Stimulated activated CD4-positive, alpha-beta T cell treated with anti-CD3 and anti-CD28 coated beads, Interleukin-12 subunit alpha, Interleukin-12 subunit beta, amount 100 ng/mL, for 24 hours (primary cell): ENCODE measurements at places on chromosomes 1 and 21.

DNA sequence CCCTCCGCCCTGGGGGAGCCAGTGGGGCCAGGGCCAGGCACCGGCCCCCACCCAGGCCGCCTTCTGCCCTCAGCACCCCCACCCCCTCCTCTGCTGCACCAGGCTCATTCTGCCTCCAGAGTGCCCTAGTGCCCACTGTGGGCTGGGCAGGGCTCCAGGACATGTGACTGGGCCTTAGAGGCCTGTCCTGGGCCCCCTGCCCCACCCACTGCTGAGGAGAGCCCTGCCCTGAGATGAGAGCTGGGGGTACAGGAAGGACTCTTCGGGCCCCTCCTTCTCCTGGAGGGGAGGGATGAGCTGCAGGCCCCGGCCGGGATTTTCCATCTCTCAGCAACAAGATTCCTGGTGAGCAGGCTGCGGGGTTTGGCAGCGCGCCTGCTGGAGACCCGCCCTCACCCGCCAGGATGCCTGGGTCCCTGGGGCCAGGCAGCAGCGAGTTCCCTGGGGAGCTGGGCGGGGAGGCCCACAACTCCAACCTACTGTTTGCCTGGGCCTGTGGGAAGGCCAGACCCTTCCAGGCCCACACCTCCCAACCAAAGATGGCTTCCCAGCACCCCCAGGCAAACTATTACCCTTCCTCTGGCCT lies 14.0 kb downstream of the AHDC1 start:
- no peak for DNase-seq

DNA sequence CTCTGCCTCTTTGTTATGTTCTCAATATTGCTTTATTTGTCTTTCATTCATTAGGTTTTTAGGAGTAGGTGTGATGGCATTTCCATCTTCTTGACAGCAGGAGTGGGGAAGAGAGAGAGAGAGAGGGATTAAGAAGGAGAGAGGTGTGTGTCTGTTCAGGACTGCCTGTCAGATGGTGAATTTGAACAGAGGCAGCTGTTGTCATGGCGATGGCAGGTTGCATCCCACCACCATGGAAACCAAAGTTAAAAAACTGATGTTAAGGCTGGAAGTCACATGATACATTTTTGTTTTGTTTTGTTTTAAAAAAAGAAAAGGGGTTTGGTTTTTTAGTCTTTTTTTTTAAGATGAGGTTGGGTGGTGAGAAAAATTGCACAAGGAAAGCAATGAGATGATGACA lies 18.3 kb downstream of the CACNA1E start:
- no peak for DNase-seq

- no peak for DNase-seq
These were observed 97.4 kb downstream of the LACTBL1 start for GRCh38 chr1:22875241-22875640.

- DNase-seq, result no peak
These were observed 82.5 kb upstream of the ZNF648 start for GRCh38 chr1:182143825-182144645.

- DNase-seq, result no peak
These were observed 686 bp upstream of the ZNF281 start for GRCh38 chr1:200410566-200410878.

DNA sequence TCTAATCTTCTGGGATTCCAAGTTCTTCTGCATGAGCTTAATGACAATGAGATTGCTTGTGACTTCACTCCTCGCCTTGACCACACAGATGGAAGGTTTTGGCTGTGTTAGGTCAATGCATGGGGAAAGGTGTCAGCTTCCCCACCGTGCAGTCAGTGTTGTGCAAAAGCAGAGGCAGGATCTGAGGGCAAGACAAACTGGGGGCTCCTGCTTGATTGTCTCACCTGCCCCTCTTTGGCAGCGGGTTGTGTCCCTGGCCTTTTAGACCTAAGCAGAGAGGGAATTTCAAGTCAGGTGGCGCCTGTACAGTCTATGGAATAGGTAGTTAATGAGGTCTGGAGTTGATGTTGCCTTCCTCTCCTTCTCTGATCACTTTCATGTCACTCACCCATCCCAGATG lies 150.1 kb downstream of the CNIH3 start:
- no peak for DNase-seq

DNA sequence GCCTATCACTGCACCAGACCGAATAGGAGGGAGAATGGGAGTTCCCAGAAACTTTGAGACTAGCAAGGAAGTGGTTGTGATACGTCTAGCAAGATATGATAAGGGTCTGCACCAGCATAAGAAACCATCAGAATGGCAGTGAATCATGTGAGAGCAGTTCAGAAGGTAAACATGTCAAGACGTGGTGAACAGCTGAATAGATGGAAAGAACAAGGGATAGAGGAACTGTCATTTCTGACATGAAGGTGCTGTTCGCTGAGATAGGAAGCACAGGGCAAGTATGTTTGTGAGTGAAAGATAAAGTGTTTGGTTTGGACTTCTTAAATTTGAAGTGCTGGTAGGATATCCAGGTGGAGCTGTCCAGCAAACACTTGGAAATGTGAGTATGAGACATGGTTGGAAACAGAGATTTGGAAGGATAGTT lies 1.1 kb upstream of the AGO1 start:
- DNase-seq, result no peak

GRCh38 chr1:32199717-32200072 lies 700 bp upstream of the CCDC28B start:
- DNase-seq, result no peak

GRCh38 chr21:26920055-26920454 lies 46.8 kb downstream of the ADAMTS5 start:
- no peak for DNase-seq

- DNase-seq, result no peak
These were observed 880 bp upstream of the MTF2 start for GRCh38 chr1:93078203-93078602.

- peak; percentile 23 for DNase-seq
These were observed 126.7 kb downstream of the NR5A2 start for GRCh38 chr1:200154069-200154767.

DNA sequence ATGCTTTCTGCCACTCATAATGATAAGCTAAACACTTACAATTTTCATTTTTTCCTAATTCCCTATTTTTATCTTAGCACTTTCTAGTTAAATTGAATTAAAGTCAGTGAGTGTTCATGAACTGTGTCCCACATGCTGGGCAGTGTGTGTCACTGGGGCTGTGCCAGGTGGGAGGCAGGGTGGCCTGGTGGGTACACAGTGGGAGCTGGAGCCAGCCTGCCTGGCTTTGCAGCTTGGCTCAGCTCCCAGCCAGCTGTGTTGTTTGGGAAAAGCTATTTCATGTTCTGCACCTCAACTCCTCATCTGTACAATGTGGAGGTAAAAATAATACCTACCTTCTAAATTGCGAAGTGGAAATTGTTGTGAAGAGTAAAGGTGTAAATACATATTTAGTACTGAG lies 238.4 kb downstream of the PLA2G4A start:
- no peak for DNase-seq

- no peak for DNase-seq
These were observed 898.3 kb upstream of the B3GALT2 start for GRCh38 chr1:194084755-194085154.

- DNase-seq, result no peak
These were observed 41.9 kb downstream of the LMO4 start for GRCh38 chr1:87370544-87370943.

DNA sequence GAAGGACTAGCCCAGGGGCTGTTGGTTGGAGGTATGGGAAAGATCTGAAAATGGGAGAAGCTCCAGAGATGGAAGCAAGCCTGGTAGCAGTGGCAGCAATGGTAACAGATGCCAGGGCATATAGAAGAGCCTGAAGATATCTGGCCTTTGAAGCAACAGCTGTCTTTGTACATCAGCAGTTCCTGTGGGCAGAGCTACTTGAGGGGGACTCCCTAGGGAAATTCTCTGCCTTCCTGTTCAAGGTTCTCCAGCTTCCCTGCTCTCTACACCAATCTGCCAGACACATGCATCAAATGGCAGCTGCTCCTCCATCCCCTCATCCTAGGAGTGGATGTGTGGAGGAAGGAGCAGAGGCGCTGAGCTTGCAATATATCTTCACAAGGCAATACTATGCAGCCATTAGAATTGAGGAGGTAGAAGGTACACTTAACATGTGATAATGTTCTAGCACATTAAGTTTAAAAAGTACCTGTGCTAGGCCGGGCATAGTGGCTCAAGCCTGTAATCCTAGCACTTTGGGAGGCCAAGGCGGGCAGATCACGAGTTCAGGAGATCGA lies 2.2 kb downstream of the TMEM35B start:
- DNase-seq, result no peak

DNA sequence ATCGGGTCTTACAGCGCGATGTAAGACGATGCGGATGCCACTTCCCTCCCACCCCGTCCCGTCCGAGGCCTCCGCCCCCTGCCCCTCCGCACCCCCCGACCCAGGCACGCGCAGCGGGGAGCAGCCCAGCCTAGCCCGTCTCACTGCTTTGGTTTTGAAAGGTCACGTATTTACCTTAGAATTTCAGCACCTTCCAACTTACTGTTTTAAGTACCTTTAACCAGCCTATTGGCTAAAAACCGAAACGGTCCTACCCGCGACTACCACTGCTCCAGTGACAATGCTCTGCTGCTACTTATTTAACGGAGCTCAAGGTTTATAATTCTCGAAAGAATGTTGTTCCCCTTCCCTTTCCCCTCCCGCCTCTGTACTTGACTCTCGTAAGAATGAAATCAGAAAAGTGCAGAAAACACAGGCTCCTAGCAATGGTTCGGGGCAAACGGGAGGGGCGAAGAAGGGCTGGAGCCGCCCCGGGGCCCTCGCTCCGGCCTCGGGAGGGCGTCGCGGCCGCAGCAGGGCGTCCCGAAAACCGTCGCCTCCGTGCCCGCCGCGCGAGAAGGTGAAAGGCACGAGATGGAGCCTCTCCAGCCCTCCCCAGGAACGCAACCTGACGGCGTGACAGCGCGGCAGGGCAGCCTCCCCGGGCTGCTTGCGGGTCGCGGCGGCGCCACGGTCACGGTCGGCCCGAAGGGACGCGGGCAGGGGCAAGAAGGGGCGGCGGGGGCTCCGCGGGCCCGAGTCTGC lies 667 bp downstream of the TMEM50B start:
- DNase-seq, result peak; percentile 21

DNA sequence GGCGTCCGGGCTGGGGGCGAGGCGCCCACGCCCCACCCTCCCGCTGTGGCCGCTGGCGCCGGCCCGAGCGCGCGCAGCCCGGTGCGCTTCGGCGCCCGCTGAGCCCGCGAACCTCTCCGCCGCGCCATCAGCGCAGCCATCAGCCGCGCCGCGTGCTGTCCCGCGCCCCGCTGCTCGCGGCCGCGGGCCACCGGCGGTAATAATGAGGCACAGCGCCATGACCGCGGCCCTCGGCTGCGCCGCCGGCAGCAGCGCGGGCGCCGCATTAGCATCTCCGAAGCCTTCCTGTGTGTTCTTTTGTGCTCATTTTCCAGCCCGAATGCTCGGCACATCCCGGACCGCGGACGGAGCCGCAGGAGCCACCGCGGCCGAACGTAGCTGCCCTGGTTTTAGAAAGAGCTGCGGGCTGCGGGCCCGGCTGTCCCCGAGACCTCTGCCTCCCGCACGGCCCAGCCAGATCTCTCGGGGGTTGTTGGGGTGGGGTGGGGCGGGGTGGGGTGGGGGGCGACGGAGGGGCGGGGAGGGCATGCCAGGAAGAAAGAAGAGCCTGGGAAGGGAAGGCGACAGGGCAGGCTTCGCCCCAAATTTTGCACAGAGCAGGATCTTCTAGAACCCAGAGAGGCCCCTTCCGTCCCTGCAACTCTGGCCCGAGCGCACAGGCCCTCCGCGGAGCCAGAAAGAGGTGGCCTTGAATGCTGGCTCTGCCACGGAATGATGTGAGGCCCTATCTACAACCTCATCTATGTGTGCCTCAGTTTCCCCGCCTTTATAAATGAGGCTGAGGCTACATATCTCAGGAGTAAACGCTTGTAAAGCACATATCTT lies 55.3 kb downstream of the RRAGC start:
- no peak for DNase-seq

GRCh38 chr1:67338642-67339041 lies 31.0 kb downstream of the IL12RB2 start:
- DNase-seq, result no peak

DNA sequence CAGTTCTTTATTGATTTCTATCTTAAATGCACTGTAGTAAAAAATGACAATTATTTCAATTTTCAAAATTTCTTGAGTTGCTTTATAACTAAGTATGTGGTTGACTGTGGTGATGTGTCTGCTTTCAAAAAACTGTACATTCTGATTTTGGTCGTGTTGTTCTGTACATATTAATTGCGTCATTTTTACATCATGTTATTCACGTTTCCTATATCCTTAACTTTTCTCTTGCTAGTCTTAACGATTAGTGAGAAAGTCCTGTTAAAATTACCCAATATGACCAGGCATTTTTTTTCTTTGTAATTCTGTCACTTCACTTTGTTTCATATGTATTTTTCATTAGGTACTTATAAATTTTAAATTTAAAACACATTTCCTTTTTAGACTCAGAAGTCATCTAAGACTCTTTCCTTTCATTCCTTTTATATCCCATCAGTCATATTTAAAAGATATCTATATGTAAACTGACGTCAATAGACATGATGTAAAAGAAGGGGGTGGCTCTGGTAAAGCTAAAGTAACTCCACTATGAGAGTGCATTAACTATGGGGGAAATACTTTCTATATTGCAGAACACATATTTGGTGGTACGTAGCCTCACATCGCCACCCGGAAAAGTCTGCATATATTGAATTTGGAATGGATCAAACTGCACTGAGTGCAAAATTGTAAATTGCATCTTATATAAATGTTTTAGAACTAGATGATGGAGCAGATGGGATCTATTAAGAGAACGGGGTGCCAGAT lies 1.1 kb upstream of the COA6 start:
- no peak for DNase-seq

DNA sequence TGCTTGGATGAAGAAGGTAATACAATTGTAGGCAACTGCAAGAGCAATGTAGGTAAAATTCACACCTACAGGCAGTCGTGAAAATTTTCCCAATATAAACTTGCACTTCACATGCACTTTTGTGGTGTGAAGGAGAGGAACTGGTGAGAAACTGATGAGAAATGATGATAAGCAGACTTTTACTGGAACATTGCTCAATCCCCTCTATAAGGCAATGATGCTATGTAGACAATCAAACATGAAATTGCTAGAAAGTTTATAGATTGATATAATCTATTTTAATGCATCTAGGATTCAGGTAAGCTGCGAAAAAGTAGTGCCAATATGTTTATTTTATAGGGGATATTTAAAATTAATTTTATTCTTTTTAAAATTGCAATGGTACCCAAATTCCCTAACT lies 802.2 kb downstream of the KCNT2 start:
- DNase-seq, result no peak

DNA sequence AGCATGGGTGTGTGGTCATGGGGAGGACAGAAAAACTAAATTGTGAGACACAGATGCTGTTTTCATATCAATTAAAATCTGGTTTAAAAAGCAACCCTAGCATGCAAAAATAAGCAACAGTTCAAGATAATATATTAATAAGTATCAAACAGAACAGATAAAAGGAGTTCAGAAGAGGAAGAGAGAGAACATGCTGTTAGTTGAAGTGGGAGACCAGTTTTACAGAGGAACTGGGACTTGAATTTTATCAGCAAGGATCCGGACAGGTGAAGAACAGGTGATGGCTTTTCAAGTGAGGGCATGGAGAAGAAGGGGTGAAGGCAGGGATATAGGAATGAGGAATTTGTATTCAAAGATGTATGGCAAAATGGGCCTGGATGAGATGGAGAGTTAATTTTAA lies 75.9 kb downstream of the PRRX1 start:
- DNase-seq, result no peak
